Central memory CD8-positive, alpha-beta T cell (primary cell): ENCODE measurements at places on chromosomes 4 and X.

DNA sequence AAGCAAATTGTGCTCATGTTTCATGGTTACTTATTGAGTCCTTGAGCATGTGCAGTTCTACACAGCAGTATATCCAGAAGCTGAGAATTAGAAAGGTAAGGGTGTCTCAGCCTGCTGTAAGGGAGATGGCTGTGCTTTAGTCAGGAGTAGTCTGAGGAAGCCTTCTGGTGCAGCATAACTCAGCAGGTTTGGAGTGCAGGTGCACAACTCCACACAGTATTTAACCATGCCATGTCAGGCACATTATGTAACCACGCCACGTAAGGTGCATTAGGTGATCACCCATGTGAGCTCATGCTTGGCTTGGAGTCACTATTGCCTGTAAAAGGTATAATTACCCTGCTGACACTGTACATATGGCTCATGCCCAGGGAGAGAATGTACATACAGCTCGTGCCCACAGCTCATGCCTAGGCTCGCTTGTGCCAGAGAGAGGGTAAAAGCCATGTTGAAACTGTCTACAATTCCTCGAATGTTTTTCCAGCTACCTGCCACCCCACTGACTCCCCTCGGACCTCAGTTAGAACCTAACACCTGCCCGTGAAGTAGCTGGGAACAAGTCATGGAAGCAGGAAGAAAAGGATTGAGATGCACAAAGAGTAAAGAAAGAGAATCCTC lies 37.8 kb downstream of the UCHL1 start:
- no peaks in the 10 kb centered on the region for H3K36me3 ChIP-seq
- no peaks in the 10 kb centered on the region for H3K4me1 ChIP-seq
- H3K27ac ChIP-seq: no peak overlapping the region
- DNase-seq: no peak

DNA sequence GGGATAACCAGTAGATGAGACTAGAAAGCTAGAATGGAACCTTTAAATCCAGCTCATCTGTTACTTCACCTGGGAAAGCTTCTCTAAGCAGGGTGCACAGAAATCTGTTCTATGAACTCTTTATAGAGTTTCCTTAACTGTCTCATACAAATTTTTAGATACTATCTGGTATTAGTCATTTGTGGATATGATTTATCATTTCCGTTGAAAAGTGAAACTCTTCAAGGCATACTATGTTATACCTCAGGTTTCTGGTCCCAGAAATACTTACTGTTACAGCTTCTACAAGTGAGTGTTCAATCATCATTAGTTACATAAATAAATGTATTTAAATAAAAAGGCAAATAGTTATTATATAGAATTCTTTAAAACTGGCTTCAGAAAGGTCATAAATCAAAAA lies 298.3 kb upstream of the AGA start:
- no peaks in the 10 kb centered on the region for H3K27me3 ChIP-seq
- H3K36me3 ChIP-seq: no peaks in the 10 kb centered on the region
- H3K4me3 ChIP-seq: no peak overlapping the region
- no peaks in the 10 kb centered on the region for H3K4me1 ChIP-seq

GRCh38 chr4:103046416-103047290 lies 27.1 kb upstream of the SLC9B1 start:
- no peak overlapping the region for H3K27ac ChIP-seq
- H3K4me1 ChIP-seq: no peaks in the 10 kb centered on the region
- no peak for DNase-seq
- H3K27me3 ChIP-seq: no peaks in the 10 kb centered on the region

DNA sequence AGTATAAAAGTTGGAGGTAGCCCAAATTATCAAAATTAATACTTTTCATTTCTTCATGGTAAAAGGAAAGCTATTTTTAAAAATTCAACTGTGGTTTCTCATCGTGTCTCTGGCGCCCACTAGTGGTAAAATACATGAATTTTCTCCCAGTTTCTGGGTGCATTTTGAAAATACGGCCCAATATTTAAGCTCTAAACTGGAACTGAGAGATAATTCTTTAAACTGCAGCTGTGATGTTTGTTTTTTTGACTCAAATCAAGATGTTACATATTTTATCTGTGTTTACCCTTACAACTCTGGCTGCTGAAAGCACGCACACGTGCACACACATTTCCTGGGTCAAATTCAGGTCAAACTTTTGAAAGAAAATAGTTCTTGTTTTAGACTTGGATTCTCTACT lies 123.9 kb upstream of the ACSL4 start:
- no peaks in the 10 kb centered on the region for H3K36me3 ChIP-seq
- H3K27me3 ChIP-seq: no peaks in the 10 kb centered on the region
- no peak overlapping the region for H3K4me3 ChIP-seq
- DNase-seq: no peak

DNA sequence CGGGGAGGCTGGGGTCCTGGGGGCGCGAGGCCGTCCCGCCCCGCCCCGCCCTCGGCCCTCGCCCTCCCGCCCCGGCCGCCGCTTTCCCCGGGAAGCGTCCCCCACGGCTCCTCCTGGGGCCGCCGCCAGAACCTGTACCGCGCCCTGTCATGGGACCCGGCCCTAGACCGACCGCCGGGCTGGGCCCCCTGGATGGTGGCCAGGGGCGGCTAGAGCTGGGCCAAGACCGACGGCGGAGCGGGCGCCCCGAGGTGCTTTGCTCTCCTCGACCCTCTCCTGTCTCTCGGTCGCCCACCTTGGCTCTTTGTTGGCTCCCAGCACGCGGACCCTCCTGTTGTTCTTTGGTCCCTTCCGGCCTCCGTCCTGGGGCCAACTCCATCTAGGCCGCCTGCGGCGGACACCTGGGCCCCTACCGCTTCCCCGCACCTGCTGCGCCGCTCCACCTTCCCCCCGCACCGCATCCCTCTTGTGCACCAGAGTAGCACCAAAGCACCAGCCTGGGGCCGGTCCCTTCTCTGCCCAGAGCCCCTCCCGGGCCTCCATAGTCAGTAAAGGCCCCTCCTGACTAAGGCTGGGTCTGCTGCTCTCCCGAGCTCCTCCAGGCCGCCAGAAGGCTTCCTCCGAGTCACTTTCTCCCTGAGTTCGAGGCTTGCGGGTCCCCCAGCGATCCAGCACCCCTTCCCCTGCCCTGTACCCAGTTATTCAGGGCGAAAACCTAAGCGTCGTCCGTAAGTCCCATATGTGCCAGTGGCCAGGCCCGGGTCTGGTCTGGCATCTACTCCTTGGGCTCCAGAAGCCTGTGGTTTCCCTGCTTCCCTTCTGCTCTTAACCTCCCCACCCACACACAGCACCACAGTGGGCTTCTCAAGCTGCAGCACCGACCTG lies 587 bp downstream of the TACC3 start:
- no peak for DNase-seq
- H3K4me1 ChIP-seq: peaks cover 58% of the 10 kb centered on the region
- peak overlapping the region; percentile 90 for H3K4me3 ChIP-seq
- peak overlapping the region; percentile 99 for H3K27ac ChIP-seq

DNA sequence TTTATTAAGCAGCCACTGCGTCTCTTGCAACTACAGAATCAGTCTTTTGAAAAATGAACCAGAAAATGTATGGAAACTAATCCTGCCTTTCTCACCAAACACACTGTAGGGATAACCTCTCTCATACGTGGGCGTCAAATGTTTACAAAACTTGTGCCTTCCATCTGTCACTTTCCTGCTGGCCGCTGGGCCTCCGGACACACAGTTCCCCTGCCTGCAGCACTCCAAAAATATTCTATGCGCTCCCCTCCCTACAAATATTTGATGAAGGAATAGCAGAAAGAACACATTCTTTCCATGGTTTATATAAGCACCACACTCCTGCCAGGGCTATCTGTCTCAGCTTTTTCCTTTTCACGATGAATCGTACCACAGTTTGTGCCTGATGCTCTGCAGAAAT lies 14.9 kb upstream of the CYTL1 start:
- no peak for DNase-seq
- no peak overlapping the region for H3K4me3 ChIP-seq
- no peak overlapping the region for H3K27ac ChIP-seq
- H3K4me1 ChIP-seq: peaks cover 5% of the 10 kb centered on the region
- no peaks in the 10 kb centered on the region for H3K36me3 ChIP-seq
- peaks cover 39% of the 10 kb centered on the region for H3K27me3 ChIP-seq

GRCh38 chrX:4690521-4690920 lies 977.1 kb upstream of the PRKX start:
- no peak overlapping the region for H3K4me3 ChIP-seq
- no peak for DNase-seq
- H3K27ac ChIP-seq: no peak overlapping the region
- H3K27me3 ChIP-seq: no peaks in the 10 kb centered on the region

DNA sequence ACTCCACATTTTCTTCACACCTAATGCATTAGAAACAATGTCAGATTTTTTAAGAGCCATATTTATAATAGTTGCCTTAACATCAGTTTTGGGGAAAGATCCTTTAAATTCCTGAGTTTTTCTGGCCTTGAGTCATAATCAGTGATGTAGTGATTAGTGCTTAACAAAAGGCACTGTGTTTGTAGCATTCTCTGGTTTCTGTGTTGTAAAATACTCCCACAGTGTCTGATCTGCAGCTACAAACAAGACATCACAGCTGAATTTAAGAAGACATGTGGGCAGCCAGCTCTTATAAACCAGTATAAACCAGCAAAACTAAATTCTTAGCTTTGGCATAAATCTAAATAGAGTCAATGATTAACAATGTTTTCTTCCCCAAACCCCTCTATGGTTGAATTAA lies 233.8 kb downstream of the FSTL5 start:
- DNase-seq: no peak
- no peaks in the 10 kb centered on the region for H3K27me3 ChIP-seq
- no peak overlapping the region for H3K27ac ChIP-seq
- H3K36me3 ChIP-seq: no peaks in the 10 kb centered on the region
- H3K4me1 ChIP-seq: no peaks in the 10 kb centered on the region

- H3K36me3 ChIP-seq: peaks cover 5% of the 10 kb centered on the region
- no peak for DNase-seq
- H3K4me3 ChIP-seq: no peak overlapping the region
- no peaks in the 10 kb centered on the region for H3K4me1 ChIP-seq
- no peak overlapping the region for H3K27ac ChIP-seq
Measured at GRCh38 chr4:185379326-185380295, 16.1 kb downstream of the LRP2BP start.

GRCh38 chrX:35285289-35285962 lies 342.8 kb downstream of the FAM47B start:
- no peak overlapping the region for H3K4me3 ChIP-seq
- no peak for DNase-seq
- no peaks in the 10 kb centered on the region for H3K4me1 ChIP-seq
- H3K36me3 ChIP-seq: no peaks in the 10 kb centered on the region
- H3K27me3 ChIP-seq: no peaks in the 10 kb centered on the region
- H3K27ac ChIP-seq: no peak overlapping the region

DNA sequence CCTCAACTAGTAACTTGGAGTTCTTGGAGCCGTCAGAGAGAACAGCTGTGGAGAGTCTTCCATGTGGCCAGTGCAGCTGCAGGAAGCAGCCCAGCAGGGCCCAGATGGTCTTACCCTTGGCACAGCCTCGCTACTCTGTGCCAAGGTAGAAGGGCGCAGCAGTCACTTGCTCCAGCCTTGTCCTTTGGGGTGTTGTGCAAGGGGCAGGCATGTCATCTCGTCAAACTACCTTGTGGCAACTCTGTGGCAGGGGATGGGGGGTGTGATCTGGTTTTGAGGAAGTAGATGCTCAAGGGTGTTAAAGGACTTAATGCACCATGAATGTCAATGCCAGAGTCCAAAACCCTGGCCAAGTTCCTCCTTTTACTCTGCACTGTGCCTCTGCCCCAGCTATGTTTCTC lies 34.2 kb upstream of the TBC1D14 start:
- no peak overlapping the region for H3K4me3 ChIP-seq
- peaks cover 20% of the 10 kb centered on the region for H3K36me3 ChIP-seq
- H3K27ac ChIP-seq: no peak overlapping the region
- H3K4me1 ChIP-seq: peaks cover 18% of the 10 kb centered on the region
- DNase-seq: no peak
- no peaks in the 10 kb centered on the region for H3K27me3 ChIP-seq

GRCh38 chrX:97405031-97405660 lies 521.4 kb downstream of the RPA4 start:
- H3K4me1 ChIP-seq: peaks cover 6% of the 10 kb centered on the region
- no peak overlapping the region for H3K4me3 ChIP-seq
- DNase-seq: no peak
- H3K36me3 ChIP-seq: no peaks in the 10 kb centered on the region
- H3K27ac ChIP-seq: no peak overlapping the region
- no peaks in the 10 kb centered on the region for H3K27me3 ChIP-seq

DNA sequence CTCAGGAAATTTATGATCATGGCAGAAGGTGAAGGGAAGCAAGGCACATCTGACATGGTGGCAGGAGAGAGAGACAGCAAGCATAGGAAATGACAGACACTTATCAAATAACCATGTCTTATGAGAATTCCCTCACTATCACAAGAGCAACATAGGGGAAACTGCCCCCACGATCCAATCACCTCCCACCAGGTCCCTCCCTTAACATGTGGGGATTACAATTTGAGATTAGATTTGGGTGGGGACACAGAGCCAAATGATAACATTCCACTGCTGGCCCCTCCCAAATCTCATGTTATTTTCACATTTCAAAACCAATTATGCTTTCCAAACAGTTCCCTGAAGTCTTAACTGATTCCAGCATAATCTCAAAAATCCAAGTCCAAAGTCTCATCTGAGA lies 8.2 kb upstream of the TMA16 start:
- peaks cover 2% of the 10 kb centered on the region for H3K36me3 ChIP-seq
- peaks cover 28% of the 10 kb centered on the region for H3K27me3 ChIP-seq
- H3K4me3 ChIP-seq: no peak overlapping the region
- no peak for DNase-seq
- no peak overlapping the region for H3K27ac ChIP-seq
- no peaks in the 10 kb centered on the region for H3K4me1 ChIP-seq

GRCh38 chr4:176790398-176790797 lies 2.3 kb downstream of the VEGFC start:
- no peaks in the 10 kb centered on the region for H3K4me1 ChIP-seq
- no peak for DNase-seq
- H3K36me3 ChIP-seq: no peaks in the 10 kb centered on the region
- H3K27ac ChIP-seq: no peak overlapping the region

DNA sequence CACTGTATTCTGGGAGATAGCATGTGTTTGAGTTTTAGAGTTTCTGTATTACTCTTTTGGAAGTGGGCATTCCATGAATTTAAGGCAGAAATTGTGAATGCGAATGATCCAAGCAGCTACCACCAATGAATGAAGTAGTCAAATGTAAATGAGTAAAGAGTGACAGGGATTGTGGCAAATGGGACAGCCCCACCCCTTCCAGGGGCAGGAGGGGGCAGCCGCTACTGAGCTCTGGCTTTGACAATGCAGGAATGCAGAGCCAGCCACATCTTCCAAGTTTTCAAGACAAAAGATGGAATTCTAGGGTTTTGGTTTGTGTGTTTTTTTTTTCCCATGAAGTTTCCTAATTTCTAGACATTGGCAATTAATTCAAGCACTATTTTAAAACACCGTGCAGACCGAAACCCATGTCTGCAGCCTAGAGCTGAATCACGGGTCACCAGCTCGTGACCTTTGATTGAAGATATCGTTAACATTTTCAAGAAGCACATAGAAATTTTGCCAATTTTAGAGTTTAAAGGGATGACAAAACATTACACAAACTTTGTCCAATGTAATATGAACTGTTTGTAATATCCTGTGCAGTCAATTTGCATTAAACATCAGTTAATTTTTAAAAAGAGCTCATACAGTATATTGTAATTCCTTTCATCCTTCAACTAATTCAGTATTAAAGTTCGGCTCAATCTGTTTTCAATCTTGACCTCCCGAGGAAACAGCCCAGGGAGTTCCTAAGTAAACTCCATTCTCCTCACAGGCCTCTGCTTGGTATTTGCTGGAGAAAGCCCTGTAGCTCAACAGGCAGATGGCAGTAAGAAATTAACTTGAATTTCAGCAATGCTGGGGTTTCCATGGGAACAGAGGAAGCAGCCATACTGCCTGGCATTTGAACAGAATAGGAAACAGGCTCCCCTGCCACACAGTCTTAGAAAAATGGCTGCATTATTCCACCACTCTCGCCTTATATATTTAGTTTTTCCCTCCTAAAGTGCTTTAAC lies 83.4 kb downstream of the UCHL1 start:
- no peaks in the 10 kb centered on the region for H3K4me1 ChIP-seq
- no peak overlapping the region for H3K27ac ChIP-seq
- H3K27me3 ChIP-seq: no peaks in the 10 kb centered on the region
- no peaks in the 10 kb centered on the region for H3K36me3 ChIP-seq
- H3K4me3 ChIP-seq: no peak overlapping the region
